GM19239 (cell line): ENCODE measurements at places on chromosomes 3 and 15.

GRCh38 chr3:141894524-141895176, 18.2 kb downstream of the ATP1B3 start:
- no peak for DNase-seq

DNA sequence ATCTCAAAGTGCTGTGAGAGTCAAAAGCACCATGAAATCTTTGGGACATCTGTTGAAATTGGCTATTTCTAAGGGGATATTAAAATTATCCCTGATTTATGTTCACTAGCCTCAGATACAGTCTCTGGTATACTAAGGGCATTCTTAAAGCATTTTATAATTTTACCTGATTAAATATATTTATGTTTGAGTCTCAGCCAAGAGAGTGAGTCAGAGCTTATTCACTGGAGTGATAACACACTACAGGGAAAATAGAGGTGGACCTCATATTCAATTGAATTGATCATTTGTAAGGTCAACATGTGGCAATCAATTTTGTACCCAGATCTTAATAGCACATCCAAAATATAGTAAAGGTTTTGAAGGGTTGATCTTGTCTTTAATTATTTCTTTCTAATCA, 733.6 kb downstream of the EPHA3 start:
- no peak for DNase-seq

- no peak for DNase-seq
Measured at GRCh38 chr3:188338086-188338485, 184.1 kb downstream of the LPP start.

GRCh38 chr3:115800489-115801075, 177.3 kb downstream of the GAP43 start:
- no peak for DNase-seq

DNA sequence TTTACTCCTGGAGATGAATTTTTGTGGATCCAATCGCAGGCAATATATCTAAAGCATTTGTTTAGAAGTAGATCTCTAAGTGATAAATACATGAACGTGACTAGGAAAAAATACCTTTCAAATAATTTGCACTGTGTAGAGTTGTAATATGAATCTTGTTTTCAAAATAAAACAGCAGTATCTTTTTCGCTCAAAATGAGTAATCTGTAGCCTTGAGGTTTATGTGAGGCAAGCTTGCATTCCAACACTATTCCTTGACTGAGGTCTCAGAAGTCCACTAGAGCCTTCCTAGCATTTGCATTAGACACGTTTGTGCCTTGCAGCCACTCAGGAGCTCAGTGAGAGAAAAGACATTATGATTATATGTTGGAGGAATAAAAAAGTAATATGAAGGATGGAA, 138.3 kb upstream of the ROBO1 start:
- no peak for DNase-seq

DNA sequence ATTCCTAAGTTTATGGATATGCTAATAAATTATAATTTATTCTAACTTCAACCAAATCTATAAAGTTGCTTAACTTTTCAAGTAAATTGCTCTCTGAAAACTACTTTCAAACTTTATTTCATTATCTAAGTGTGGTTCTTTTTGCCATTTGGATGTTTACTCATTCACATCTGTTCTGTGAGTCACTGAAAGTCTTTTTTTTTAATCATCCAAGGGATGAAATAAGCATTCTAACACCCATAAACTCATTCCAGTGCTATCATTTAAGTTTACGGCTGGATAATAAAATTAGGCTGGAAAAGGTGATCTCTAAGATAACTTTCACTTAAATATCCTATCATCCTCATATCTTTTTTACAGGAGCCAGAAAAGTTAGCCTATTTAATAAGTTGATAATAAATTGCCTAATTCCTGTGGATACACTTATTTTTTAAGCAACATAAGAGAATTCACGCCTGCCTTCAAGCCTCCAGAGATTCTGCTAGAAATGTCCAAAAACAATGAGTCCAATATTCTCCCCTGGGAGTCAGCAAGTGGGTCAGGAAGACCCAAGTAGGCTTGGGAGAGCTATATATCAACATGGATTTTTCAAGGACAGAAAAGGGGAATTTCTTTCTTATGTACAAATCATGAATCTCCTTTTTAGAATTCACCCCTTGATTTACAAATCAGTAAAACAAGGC, 25.8 kb downstream of the SCG3 start:
- no peak for DNase-seq

- DNase-seq: no peak
Measured at GRCh38 chr3:71497971-71498444, 85.5 kb downstream of the FOXP1 start.

DNA sequence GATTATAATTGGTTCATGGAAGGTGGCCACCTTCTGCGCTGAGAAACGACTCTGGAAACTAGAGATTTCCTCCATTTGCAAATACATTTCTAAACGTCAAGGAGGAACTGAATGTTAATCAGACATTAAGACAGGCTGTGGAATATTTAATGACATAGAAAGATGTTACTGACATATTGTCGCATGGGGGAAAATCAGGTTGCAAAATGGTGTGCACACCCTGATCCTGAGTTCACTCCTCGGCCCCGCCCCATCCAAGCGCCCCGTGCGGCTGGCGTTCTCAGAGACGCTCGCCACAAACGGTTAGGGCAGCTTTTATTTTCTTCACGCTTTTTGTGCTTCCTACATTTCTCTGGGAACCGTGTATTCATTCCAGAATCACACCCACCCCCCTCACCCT, 10.7 kb downstream of the H1-8 start:
- no peak for DNase-seq

DNA sequence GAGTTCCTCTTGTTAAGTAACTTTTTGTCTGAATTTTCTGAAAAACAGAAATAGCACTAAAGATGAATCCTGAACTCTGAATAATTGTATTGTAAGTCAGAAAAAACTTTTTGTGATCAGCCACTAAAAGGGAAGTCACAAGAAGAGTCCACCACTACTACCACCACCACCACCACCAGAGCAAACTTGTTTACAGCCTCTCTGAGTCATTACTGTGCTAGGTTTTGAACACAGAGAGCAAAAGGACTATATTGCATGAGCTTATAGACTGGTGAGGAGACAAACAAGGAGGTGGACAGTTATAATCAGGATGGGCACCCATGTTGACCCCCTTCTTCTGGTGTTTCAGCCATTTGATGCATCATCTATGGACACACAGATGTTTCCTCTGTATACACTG, 141.7 kb downstream of the IL5RA start:
- DNase-seq: no peak
